ENCODE measurements at places on chromosomes 12 and 14.

- DNase-seq = no peak
These were observed 1369.2 kb upstream of the TMEM132C start for GRCh38 chr12:126897778-126898177.

DNA sequence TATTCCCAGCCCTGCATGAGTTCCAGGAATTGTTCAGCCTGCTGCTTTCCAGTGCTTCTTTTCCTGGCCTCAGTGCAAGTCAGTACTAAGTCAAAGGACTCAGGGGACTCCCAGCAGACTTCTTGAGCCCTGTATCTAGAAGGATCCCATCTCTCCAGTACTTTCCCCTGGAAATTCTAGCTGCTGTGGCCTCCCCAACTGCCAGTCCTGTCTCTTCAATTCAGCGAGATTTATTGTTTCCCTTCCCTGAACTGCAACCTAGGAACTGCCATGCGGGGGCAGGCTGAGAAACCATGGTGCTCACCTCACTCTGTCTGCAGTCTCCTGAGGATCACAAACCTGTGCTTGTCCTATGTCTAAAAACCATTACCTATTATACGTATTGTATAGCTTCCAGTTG is 31.8 kb downstream of the ZNF605 start:
- DNase-seq = no peak

DNA sequence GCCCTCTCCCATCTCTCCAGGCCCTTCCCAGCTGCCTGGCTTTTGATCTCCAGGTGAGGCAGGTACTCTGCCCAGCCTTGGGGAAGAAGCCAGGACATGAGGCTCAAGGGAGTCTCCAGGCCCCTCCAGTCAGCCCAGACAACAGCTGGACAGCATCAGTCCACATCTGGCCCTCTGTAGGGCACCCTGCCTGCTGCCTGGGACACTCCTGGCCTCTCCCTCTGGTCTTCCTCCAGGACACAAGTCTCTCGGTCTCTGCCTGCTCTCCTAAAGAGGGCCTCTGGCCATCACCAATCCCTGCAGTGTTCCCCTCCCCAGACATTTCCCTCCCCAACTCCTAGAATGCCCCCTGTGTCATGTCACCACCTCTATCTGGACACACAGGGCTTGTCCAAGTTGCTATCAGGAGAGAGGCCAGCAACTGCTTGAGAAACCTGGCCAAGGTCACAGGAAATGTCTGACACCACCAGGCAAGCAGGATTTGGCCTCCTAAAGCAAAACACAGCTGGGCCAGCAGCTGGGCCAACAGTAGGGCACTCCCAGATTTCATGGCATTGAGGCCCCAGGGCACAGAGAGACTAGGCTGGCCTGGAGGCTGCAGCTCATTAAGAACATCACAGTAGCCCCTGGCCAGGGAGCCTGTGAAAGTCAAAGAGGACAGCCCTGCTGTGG is 29.0 kb downstream of the LTBP2 start:
- DNase-seq = no peak

GRCh38 chr14:50835280-50835679 is 4.3 kb upstream of the NIN start:
- no peak for DNase-seq

GRCh38 chr12:106602076-106602475 is 19.3 kb downstream of the RFX4 start:
- no peak for DNase-seq

DNA sequence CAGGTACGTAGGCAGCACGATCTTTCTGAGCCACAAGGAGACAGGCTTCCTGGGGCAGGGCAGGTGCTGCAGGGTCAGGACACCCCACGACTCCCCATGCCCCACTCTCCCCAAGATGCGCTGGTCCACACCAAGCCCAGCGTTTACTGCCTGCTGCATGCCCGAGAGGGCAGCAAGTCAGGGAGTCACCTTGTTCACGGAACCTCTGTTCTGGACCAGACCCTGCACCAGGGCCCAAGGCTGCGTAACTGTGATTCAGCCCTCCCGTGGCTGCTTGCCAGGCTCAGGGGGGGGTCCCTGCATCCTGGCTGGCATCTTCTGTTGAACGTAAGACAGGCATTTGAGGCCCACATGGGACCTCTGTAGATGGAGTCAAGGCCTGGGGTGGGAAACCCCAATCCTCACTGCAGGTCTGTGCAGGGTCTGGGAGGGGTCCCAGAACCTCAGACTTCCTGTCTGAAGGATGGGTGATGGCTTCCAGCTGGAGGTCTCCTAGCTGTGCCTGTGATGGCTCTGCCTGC is 228.6 kb upstream of the RTL1 start:
- no peak for DNase-seq

GRCh38 chr14:50901361-50901760 is 29.5 kb downstream of the ABHD12B start:
- no peak for DNase-seq

- DNase-seq = no peak
These were observed 144.0 kb upstream of the KRR1 start for GRCh38 chr12:75655315-75655806.

DNA sequence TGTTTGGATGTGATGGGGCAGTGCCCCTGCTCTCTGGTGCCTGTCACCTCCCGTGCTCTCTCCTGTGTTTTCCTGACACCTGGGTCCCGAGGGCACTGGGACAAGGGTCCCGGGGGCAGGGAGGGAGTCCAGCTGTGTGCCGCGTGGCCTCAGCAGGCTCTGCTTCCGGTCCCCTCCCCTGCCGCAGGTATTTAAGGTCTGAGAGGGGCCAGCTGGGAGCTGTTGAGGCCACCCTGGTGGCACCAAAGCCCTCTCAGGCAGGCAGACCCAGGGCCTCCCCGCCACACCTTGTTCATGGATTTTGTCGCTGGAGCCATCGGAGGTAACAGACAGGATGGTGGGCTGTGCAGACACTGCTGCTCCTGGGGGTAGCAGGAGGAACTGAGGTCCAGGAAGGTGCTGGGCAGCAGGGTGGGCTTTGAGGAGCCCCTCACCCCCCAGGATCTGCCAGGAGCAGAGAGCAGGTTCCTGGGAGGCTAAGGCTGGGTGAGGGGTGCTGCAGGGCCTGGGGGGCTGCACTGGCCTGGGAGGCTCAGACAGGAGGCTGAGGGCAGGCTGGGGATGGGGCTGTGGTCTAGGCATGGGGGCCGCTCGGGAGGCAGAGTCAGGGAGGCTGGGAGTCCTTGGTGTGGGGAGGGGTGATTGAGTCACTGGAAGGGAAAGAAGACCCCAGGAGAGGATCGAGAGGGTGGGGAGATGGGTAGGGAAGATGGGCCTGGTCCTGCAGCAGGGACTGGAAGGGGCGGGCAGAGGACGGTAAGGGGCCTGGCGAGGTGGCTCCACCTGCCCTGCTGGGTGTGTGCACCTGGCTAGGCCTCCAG is at the start of gene SLC25A47:
Gene SLC25A47, plus strand, starts transcription at position 219 of the 821 bp plus-strand sequence. Its CDS starts 76 bp downstream, at position 295.
- no peak for DNase-seq

GRCh38 chr12:91982946-91983345 is 162.7 kb downstream of the BTG1 start:
- no peak for DNase-seq

DNA sequence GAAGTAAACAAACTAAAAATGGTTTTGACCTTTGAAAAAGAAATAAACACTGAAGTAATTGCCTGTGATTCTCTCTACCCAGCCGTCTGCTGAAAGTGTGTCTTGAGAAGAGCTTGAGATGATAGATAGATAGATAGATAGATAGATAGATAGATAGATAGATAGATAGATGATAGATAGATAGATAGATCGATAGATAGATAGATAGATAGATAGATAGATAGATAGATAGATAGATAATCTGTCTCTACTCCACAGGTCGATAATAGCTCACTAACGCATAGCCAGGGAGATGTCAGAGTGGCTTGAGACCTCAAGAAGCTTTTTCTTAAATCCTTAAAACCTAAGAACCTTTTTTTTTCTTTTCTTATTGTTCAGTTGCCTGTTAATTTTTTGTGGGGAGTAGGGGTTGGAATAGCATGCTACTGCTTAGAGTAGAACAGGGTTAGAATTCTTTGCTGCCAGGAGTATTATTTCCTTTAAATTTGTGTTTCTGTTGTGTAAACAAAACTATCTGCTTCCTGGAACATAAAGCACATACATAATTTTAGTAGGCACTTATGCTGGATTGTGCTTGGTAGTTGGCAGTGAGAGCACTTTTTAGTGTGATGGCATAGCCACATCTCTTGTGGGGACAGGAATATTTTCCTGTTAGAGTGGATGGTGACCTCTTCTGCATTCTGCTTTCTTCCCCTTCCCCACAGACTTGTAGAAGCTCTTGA is 169.5 kb downstream of the FBXL14 start:
- no peak for DNase-seq

- no peak for DNase-seq
These were observed 28.7 kb downstream of the CCDC85C start for GRCh38 chr14:99575043-99576023.

DNA sequence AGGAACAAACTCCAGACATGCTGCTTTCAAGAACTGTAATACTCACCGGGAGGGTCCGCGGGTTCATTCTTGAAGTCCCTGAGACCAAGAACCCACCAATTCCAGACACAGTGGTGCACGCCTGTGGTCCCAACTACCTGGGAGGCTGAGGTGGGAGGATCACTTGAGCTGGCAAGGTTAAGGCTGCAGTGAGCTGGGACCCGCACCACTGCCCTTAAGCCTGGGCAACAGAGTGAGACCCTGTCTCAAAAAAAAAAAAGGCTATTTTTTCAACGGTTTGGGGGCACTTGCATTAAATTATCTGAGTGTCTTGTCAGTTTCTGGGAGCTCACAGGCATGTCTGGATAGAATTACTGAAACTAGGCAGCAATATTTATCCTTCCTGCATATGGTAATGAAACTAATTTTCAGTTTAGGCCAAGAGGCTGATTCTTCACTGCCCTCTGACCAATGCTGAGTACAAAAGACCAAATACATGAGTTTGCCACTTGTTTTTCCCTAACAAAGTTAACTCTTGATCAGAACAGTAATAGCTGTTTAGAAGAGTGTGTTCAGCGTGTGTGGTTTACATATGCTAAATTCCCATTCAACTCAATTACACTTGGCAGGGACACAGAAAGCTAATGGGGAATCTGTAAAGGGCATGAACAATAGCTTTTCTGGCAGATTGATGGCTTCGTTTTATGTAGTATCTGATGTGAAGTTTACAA is 65.8 kb upstream of the RASSF3 start:
- DNase-seq = no peak

DNA sequence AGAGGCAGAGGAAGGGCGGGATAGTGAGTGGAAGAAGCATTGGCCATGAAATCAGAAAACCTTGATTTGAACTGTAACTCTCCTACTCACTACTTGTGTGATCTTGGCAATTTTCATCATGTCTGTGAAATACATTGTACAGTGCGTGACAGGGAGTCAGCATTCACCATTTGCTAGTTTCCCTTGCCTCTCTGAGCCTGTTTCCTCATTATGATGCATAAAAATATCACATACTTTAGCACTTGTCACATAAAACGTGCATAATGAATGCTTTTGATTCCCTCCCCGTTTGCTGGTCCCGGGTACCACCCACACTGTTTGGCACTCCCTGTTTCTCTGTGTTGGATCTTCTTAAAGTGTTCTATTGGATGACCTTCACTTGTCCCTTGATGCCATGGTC is 101.1 kb upstream of the FRMD6 start:
- no peak for DNase-seq

- DNase-seq = no peak
These were observed 95.8 kb downstream of the STXBP6 start for GRCh38 chr14:24954037-24954699.

- no peak for DNase-seq
These were observed 123.9 kb upstream of the FOXN3 start for GRCh38 chr14:89540830-89541470.

GRCh38 chr12:57500213-57500612 is 12.3 kb downstream of the MARS1 start:
- no peak for DNase-seq

GRCh38 chr12:127664901-127665300 is 602.1 kb upstream of the TMEM132C start:
- DNase-seq = no peak

- no peak for DNase-seq
These were observed 270.3 kb downstream of the NRXN3 start for GRCh38 chr14:78440356-78440894.

GRCh38 chr14:29928117-29928640 is 532 bp upstream of the PRKD1 start:
- DNase-seq = no peak

- DNase-seq = no peak
These were observed 413.0 kb downstream of the AEBP2 start for GRCh38 chr12:19852100-19852855.

DNA sequence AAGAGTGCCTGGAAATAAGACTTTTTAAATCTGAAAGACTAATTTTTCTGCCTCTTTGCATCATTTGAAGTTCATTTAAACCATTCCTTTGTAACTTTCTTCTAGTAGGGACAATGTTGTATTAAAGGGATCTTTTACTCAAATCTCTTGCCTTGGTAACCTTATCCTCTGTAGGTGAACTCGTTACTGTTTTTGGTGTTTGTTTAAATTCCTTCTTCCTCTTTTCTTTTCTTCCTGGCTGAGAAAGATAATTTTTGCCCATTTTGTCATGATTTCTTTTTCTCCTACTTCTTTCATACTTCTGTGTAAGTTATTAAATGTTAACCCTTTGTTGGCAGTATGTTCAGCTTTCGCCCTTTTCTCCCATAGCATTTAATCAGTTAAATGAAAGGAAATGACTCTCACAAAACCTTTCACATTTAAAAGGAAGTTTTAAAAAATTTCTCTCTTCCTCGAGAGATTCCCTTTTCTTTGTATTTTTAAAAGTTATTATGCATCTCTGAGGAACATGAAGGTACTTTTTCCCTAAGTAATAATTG is 10.3 kb downstream of the VEZT start:
- no peak for DNase-seq

DNA sequence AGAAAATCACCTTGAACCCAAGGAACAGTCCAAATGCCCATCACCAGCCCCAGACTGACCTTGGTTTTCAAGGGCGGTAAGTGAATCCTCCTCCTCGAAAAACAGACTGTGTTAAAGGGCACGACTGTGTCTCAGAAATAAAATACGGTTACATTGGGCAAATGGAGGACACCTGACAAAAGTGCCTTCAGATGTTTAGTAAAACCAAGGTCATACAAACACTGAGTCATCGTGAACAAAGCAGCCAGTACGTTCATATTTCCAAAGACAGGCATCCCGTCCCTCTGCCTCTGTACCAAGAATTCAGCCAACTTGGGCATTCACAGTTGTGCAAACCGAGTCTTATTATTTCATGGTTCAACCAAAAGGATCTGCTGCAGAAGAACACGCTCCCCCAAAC is 25.9 kb downstream of the FOXN3 start:
- no peak for DNase-seq

DNA sequence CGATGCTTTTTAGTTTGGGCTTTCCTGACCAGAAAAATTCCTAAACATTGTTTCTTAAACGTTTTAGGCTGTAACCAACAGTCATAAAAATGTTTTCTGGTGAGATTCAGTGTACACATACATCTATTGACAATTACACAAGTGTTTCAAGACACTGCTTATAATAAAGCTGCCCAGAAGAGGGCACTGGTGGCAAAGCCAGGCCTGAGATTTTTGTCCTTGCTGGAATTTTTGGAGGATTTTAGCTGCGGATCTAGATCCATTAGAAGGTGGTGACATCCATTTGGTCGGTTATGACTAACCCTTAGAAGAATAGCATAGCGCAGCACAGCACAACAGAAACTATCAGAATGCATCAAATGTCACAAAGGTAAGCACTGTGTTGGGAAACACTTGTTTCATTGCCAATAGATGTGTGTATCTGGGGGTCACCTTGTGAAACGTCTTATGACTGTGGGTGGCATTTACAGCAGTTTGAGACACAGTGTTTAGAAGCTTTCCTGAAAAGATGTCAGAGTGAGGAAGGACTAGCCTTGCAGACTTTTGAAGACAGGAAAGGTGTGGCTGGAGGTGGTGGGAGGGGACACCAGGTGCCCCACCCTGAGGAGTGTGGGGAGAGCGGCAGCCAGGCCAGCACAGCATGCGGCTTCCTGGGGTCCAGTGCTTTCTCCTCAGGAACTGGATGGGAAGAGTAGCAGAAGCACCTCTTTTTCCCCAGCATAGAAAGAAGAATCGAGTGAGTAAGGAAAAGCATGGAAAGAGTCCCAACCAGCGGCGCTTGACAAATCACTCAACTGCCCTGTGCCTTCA is 54.7 kb upstream of the FKBP4 start:
- DNase-seq = no peak

Measured in CD8-positive, alpha-beta memory T cell (primary cell).